Activated gamma-delta T cell (primary cell): ENCODE measurements at places on chromosomes 5 and 9.

GRCh38 chr5:134079748-134080581 is 34.5 kb upstream of the TCF7 start:
- no peak for DNase-seq

DNA sequence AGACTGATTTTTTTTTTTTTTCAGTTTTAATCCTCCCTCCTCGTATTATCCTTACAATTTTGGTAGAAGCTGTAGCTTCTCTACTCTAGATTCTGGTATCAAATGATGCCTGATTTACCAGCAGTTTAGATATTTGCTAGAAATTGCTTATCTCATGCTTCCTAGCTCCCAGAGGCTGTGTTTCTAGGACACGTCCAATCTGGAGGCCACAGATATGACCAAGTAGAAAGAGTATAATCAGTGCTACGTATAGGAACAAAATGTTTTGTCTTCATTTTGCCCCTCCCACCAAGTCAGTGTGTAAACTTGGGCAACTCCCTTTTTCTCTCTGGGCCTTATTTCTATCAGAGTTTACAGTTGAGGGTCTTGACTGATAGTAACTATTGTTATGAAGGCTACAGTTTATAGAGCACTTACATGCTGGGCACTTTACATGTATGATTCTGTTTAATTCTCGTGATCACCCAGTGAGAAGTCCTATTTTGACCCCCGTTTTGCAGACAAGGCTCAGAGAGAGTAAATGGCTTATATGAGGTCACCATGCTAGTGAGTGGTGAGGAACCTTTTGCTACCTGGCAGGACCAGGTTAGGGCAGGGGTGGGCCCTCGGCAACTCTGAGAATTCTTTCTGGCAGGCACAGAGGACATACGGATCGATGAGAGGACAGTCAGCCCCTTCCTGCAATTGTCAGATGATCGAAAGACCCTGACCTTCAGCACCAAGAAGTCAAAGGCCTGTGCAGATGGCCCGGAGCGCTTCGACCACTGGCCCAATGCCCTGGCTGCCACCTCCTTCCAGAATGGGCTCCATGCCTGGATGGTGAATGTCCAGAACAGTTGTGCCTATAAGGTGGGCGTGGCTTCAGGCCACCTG is 7.6 kb downstream of the HDHD3 start:
- no peak for DNase-seq

DNA sequence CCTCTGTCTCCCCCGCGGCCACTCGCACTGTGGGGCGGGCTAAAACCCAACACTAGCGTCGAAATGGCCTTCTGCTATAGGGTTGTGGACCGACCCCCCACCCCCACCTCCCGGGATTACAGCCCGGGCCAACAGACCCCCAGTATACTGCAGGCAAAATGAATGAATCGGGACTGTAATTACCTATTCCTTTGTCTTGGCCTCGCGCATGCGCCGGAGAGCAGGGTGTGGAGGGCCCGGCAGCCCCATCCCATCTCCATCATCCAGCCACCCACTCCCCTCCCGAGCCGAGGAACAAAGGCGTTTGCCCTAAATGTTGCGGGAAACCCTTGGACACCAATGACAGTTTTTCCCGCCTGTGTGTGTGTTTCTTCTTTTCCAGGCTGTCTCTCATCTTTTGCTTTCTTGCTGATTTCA is 1.6 kb downstream of the BASP1 start:
- DNase-seq: no peak

DNA sequence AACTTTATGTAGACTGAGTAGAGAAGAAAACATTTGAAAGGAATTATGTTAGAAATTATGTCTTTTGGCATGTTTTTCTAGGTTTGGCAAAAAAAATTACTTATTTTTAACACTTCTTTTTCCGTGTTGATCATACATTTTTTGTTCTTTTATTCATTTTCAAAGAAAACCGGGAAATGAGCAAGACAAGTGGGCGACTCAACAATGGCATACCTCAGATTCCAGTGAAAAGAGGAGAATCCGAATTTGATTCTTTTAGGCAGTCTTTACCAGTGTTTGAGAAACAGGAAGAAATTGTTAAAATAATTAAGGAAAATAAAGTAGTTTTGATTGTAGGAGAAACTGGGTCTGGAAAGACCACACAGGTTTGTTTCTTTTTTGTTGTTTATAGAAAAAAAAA is 12.9 kb downstream of the YTHDC2 start:
- no peak for DNase-seq

DNA sequence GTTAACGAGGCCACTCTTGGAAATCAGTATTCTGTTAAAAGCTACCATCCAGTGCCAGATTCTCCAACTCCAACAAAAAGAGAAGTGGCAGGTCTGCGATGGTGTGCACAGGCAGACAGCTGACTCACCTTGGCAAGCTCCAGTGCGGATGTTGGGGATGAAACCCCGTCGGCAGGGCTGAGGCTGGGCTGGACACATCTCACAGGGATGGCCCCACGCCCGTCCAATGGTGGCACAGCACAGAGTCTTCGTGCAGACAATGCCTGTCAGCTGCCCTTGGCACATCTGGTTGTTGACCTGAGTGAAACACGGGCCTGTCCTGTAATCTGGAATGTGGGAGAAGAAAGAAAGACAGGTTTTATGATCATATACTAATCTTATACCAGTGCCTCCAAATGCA is 73.4 kb downstream of the FBN2 start:
- DNase-seq: no peak

- DNase-seq: no peak
Measured at GRCh38 chr5:1753490-1753889, 46.1 kb downstream of the MRPL36 start.
